ENCODE measurements at places on chromosomes 4 and X.

- DNase-seq = no peak
Measured at GRCh38 chr4:90495936-90496335, 368.7 kb downstream of the CCSER1 start.

- no peak for DNase-seq
Measured at GRCh38 chr4:90816754-90817153, 689.6 kb downstream of the CCSER1 start.

DNA sequence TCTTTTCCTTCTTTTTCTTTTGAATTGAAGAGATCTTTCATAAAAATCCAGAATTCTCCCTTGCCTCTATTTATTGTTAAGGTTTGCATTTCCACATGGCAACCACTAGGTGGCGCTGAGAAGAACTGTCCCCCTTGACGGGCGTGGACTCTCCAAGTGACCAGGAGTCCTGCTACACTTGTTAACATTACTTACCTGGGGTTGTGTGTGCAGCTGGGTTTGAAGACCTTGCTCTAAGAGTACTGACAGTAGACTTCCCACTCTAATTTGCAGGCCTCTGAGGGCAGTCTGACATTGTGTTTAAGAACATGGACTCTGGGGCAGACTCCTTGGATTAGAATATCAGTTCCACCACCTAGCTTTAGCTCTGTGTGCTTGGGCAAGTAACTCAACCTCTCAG lies 52.8 kb downstream of the GPRIN3 start:
- DNase-seq = no peak

GRCh38 chr4:148651991-148652390 lies 209.8 kb upstream of the NR3C2 start:
- no peak for DNase-seq

DNA sequence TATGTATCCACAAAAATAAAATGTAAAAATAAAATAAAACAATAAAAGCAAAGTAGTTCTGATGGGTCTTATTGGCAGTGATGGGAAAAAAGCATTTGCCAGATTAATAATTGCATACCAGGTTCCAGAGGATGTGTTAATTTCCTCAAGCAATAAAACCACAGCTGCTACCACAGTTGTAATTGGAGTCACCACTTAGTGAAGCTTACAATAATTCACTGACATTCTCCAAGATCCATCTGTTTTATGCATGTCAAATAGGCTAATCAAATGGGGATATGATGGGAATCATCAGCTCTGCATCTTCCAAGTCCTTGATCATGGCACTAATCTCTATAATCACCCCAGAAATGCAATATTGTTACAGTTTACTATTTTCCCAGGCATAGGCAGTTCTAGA lies 123.5 kb upstream of the EMCN start:
- no peak for DNase-seq

GRCh38 chr4:120865985-120866384 lies 56.5 kb downstream of the PRDM5 start:
- DNase-seq = peak; percentile 33

DNA sequence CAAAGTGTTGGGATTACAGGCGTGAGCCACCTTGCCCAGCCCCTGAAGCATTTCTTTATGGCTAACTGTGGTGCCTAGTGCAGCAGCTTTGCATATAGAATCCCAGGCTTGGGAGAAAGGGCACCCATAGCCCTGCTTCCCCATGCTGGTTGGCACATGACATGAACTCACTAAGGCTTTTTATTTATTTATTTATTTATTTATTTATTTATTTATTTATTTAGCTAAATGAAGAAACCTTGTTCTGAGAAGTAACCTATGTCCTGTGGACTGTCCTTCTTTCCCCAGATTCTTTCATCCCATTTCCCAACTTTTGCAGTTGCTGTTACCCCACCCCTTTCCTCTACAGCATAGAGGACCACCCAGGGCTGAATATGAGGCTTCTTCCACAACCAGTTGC lies 1.9 kb upstream of the GJB1 start:
- no peak for DNase-seq

- DNase-seq = no peak
Measured at GRCh38 chr4:187767158-187767557, 228.4 kb upstream of the ZFP42 start.

GRCh38 chrX:13055486-13055885 lies 11.1 kb upstream of the FAM9C start:
- no peak for DNase-seq

DNA sequence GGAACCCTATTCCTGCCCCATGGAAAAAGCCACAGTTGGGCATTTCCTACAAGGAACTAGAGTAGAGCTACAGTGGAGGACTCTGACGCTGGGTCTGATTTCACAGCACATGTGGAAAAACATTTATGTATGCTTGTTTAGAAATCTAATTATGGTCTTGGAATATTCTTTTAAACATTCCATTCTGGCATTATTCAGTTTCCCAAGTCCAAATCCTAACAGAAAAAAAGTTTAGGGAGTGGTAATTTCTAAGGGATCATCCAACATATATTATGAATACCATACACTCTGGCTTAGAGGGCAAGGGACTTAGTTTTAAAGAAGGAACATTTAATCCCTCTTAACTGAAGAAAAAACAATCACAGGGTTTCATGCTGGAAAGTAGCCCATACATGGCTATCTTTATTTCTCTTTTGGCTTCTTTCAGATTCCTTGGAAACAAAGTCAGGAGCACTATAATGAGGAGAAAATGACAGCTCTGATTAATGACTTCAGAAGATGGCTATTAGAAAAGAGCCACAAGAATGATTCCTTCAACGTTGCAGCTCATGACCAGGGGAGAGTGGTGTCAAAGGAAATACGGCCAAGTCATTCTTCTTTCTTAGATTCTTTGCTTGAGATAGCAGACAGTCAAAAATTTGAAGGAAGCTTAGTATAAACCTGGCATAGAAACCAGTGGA lies 56.1 kb downstream of the CNGA2 start:
- no peak for DNase-seq

GRCh38 chr4:38387348-38387747 lies 276.7 kb upstream of the KLF3 start:
- DNase-seq = no peak

DNA sequence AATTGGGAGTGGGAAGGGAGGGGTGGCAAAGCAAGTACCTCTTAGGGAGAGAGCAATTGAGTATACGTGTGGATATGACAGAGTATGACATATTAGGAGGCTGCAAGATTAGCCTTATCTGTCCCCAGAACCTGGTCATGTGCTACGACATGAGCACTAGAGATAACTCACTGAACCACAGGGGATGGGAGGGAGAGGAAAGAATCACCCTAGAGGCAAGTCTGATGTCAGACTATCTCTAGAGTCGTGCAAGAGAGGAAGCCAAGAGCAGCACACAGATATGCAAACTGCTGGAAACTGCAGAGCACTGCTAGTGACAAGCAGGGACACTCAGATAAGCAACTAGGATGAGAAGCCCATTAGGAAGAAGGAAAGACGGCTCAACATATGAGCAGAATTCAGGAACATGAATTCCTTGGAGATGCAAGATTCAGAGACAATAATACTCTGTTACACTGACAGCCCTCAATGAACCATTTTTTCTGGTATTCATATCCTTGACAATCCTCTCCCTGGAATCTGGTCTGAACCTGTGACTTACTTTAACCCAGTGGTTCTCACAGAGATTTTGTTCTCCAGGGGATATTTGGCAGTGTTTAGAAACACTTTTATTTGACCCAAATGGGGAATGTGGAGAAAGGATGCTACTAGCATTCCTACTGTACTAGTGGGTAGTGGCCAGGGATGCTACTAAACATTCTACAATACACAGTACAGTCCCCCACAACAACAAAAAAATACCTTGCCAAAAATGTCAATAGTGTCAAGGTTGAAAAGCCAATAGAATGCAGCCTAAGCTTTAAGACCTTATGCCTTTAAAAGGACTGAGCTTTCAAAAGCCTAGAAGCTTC lies 84.0 kb upstream of the BMP2K start:
- no peak for DNase-seq

DNA sequence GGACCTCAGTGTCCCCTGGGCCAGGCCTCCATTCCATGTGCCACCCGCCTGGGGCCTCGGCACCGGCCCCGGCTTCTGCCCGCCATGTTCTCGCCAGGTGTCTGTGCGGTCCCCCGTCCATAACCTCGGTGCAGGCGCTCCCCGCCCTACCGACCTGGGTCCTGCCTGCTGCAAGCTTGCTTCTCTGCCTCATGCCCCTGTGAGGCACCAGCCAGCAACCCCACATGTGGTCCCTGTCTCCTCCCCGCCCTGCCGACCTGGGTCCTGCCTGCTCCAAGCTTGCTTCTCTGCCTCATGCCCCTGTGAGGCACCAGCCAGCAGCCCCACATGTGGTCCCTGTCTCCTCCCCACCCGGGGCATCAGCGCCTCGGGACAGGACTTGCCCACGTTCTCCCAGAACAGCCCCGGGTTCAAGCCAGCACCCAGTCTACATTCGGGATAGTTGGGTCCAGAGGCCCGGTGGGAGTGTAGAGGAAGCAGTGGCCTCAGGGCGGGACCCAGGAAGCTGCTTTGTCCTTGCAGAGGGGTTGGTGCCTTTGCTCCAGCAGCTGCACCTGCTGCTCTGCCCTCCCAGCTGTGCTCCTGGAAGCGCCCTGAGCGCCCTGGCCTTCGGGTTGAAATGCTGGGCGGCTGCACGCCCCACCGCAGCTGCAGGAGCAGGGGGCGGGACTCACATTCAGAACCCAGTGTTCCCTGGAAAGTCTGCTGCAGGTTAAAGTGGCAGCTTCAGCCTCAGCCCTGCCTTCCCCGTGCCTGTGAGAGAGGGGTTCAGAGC lies 20.1 kb upstream of the UVSSA start:
- DNase-seq = no peak

- peak; percentile 36 for DNase-seq
Measured at GRCh38 chr4:77959566-77960338, 97.1 kb downstream of the MRPL1 start.

DNA sequence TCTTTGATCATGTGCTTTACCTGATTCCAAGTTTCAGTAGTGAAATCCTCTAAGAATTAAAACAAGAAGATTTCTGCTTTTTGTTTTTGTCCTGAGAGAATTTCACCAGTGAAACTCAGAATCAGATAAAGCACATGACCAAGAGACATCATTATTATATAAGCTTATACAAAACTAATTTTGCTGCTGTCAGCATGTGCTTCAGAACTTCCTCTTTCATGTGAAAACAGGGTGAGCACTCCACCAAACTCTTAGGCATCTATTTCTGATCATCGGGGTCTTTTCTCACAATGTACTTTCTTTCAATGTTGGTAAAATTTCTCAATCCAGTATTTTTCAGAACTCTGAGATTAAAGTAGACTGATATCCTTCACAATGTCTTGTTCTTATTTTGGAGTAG lies 152.1 kb downstream of the SLC39A8 start:
- no peak for DNase-seq

- DNase-seq = no peak
Measured at GRCh38 chrX:68808686-68809357, 20.0 kb upstream of the EFNB1 start.

DNA sequence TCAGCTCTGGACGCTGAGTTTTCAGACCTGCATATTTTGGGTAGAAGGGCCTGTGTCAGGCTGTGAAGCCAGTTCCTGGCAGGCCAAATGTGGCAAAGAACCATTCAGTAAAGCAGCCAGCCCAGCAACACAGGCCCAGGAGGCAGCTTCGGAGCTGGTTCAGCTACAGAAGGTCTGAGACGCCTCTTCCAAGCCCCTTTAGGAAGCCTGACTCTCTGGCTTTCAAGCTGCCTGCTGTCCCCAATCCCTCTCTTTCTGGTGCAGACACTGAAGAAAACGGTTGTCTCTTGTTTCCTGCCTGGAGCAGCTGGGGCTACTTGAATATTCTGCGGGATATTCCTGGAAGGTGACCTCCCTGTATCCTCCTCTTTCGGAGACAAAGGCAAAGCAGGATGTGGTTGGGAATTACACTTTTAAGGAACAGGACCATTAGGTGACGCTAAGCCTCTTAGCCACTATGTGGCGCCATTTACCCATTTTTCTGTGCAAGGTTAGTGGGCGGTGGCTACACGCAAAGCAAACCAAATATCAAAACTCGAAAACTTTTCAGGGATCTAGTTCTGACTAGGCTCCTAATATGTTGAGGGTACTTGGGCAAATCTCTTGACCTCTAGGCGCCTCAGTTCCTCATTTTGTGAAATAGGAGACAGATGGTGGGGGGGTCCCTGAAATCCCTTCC lies 47.2 kb upstream of the LAS1L start:
- DNase-seq = no peak

DNA sequence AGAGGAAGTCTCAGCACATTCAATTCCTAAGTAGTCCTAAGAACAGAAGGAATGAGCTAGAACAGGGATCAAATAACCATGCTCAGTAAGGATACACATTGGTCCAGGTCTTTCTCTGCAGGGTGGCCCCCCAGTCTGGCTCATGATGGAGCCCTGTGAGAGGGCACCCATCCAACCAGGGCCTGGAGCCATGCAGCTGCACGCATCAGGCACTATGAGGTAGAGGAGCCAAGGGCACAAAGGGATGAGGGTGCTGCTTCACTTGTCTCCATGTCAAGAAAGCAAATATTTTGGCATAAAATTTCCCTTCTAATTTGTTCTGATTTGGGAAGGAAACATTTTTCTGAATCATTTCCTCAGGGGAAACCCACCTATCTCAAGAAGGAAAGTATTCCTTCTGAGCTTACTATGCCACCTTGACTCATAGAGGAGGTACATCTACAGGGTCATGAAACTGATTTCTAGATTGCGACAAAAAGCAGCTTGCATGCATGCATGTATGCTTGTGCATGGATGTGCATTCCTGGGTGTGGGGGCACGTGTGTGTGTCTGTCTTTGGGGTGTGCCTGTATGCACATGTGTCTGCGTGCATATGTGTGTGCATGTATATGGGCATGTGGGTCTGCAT lies 600.3 kb downstream of the MID1IP1 start:
- no peak for DNase-seq

- no peak for DNase-seq
Measured at GRCh38 chr4:19992471-19993093, 259.1 kb upstream of the SLIT2 start.

DNA sequence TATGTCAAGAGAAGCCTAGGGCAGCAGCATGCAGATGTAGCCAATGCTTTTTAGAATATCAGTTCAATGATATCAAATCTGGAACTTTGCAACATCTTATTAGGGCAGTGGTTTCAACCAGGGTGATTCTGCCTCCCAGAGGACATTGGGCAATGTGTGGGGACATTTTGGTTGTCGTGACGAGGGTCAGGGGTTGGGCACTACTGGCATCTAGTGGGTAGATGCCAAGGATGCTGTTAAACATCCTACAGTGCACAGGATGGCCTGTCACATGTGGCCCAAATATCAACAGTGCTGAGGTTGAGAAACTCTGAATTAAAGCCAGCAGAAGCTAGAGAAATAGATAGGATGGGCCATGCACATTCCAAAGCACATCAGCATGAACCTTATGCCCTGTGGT lies 152.3 kb downstream of the AMELX start:
- DNase-seq = no peak

DNA sequence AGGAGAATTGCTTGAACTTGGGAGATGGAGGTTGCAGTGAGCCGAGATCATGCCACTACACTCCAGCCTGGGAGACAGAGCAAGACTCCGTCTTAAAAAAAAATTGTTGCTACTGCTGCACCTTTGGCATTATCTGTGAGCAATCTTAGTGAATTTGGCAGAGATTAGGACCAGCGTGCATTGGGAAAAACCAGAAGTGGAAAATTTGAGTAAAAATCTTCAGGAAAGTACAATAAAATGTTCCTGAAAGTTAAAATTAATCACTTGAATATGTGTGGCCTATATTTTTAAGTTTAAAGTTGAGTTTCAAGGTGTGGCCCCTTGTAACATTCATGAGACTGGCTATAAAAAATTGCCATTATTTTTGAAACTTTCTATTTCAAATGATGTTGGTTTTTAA lies 85.1 kb downstream of the SPRY1 start:
- no peak for DNase-seq

GRCh38 chr4:147496500-147496899 lies 15.6 kb downstream of the EDNRA start:
- DNase-seq = no peak

All from epithelial cell of proximal tubule (primary cell).